ENCODE measurements at places on chromosomes 3 and 15.

DNA sequence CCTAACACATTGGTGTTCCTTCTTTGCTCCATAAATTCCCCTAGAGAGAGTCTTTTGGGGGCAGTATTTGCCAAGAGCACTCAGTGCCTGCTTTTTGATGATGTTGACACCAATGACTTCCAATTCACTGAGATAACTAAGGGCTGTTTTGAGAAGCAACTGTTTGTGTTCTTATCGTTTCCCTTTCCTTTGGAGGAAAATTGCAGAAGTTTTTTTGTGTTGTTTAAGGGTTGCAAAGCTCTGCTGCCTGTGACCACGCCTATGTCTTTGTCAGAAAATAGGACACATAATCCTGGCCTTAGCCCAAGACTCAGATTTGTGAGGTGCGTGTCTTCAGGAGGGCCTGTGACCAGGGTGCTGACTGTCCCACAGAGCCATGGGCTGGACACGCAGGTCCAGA, 99.6 kb downstream of the FAM43A start:
- DNase-seq = no peak

DNA sequence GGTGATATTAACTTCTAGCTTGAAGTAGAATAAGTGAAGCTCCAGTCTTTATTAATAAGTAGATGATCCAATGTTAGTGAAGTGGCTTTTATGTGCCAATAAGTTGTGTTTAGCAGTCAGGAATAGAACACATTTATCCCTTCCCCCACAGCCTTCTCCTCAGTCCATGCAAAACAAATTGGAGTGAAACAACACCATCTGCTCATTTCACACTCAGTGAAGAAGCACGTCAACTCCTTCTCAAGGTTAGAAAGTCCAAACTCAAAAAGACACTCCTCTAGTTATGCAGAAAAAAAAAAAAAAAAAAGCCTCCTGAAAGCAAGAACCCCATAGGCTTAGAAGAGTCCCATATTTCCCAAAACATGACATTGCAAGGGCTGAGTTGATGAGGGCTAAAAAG, 18.0 kb upstream of the NEO1 start:
- no peak for DNase-seq

DNA sequence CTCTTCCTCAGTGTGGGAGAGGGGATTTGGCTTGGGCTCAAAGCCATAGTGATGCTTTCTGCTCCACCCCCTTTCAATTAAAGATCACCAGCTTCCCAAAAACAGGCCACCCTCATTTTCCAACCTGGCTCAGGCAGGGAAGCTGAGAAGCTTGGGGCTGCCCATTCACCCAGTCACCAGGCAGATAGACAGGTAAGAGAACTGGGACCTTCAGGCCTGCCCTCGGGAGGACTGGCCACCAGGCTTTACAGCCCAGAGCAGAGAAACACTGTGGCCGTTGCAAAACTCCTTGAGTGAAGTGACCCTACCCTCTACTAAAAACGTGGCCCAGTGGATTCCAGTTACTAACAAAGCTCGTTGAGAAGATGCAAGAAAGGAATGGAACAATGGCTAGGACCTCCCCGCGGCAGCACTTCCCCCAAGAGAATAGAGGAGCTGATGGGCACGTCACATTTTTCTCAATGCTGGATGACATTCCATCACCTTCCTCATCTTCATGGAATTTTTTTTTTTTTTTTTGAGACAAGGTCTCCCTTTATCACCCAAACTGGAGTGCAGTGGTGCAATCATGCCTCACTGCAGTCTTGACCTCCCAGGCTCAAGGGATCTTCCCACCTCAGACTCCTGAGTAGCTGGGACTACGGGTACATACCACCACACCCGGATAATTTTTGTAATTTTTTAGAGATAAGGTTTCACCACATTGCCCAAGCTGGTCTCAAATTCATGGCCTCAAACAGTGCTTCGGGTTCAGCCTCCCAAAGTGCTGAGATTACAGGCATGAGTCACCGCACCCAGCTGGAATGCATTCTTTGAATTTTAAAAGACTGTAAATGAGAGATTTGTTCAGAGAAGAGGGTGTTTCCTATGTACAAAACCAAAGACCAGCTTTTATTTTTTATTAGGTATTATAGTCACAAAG, 37.9 kb downstream of the LIPC start:
- DNase-seq = no peak

- DNase-seq = no peak
These were observed 556 bp downstream of the USP19 start for GRCh38 chr3:49120096-49120437.

DNA sequence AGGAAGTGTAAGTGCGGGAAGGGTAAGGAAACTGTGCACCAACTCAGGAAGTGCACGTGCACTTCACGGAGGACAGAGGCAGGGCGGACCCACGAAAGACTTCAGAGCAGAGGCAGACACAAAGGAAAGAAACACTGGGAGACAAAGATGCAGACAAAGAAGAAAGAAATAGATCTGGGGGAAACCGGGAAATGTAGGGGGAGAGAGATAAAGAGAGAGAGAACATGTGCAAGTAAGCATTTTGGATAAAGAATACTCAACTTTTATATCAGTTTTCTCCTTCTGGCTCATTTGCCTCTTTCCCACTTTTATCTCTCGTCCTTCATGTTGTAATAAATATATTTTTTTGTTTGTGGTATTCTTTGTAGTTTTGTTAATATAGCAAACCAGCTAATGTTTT, 204.2 kb downstream of the WDR72 start:
- DNase-seq = no peak

GRCh38 chr15:94250801-94251200, 19.4 kb downstream of the MCTP2 start:
- DNase-seq = no peak

DNA sequence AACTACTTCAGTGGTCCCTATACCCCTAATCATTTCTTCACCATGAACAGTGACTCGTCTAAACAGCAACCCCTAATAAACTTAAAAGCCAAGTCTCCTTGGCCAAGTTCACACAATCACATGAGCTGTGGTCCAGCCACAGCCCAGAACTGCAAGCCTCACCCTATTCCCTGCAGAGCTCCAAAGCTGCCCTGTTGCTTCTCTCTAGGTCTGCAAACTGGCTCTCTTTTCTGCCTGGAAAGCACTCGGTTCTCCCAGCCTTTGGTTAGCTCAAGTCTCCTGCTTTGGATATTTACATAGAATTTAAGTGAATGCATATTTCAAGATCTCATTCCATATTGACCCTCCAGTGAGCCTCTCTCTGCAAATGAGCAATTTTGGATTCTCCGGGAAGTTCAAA, 107.0 kb downstream of the TOP2B start:
- no peak for DNase-seq

GRCh38 chr15:82890338-82890994, 62.1 kb downstream of the HOMER2 start:
- DNase-seq = no peak

DNA sequence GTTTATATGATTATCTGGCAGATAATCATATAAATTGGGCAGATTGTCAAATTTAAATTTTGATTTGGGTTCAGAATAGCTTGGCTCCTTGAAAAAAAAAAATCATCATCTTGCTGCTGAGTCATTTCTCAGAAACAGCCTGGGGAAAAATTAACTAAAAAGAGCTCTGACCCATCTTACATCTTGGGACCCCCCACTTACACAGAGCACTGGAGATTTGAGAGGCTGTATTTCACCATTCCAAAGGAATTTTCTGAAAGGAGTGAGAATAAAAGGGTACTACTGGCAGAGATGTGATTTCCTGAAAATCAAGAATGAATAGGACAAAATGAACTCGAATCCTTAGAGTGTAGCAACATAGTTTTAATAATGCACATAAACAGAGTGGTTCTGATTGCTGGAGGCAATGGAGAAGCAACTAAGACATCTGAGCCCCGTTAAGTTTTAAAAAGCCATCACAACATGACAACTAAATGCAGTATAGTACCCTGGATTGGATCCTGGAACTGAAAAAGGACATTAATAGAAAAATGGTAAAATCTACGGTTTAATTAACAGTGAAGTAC, 97.5 kb downstream of the RFTN1 start:
- DNase-seq = no peak

DNA sequence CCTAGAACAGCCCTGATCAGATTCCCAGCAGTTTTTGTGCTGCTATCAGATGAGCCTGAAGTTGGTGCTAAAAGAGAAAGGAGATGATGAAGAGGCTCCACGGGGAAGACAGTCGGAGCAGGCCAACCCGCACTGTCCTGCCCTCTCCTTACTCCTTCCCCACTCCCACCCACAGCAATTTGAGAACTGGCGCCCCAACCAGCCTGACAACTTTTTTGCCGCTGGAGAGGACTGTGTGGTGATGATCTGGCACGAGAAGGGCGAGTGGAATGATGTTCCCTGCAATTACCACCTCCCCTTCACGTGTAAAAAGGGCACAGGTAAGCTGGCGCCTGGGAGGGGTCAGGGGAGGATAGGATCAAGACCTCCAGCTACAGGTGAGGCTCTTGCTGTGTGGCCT, 22.6 kb downstream of the HAPLN3 start:
- DNase-seq = no peak

- no peak for DNase-seq
These were observed 539.8 kb downstream of the FGF12 start for GRCh38 chr3:192187485-192188051.

GRCh38 chr3:99419116-99419515, 219.3 kb upstream of the COL8A1 start:
- DNase-seq = no peak

- no peak for DNase-seq
These were observed 14.0 kb downstream of the SMAD6 start for GRCh38 chr15:66715720-66716655.

- no peak for DNase-seq
These were observed 55.4 kb upstream of the PIAS1 start for GRCh38 chr15:67998599-67999133.

- DNase-seq = no peak
These were observed 13.0 kb upstream of the MYO5C start for GRCh38 chr15:52308446-52309153.

DNA sequence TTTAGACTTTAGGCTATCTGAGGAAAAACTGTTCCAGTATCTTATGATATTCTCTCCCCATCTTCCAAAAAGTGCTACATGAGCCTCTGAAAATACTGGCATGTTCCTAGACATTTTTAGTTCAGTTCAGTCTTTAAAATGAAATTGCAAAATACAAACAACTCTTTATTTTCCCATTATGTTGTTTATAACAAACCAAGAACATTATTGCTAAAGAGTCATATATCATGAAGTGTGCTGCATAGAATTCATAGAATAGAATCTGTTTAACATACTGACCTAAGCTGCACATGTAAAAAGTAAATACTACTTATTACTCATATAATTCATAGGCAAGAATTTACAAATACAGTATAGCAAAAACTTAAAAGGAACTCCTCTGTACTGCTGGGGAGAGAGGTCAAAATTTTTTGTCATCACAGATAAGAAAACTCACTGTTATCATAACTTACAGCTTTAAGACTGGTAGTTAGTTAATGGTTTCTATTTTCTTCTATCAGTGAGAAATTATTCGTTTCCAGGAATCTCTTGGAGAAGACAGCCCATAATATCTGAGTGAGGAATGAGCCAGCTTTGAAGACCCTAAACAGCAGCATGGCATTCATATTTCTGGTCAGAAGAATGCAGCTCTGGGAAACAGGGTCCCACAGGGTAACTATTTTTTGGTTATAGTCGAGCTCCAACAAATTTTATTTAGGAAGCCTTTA, 32.2 kb downstream of the FILIP1L start:
- no peak for DNase-seq

GRCh38 chr15:66674756-66675155, 27.3 kb upstream of the SMAD6 start:
- DNase-seq = no peak
